ENCODE measurements at places on chromosomes 7 and 10.

DNA sequence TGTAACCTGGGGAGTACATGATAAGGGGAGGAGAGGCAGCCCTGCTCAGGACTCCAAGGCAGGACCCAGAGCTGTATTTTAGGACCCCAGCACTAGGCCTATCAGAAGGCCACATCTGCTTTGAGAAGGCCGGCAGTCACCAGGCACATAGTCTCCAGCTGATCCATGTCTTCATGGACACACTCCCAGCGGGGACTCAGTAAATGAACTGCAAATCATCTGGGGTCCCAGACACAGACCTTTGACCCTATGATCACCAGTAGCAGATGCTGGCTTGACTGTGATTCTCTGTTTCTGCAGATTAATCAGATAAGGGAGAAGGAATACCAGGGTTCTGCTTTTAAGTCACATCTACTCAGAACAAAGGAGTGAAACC lies 341.4 kb upstream of the PODXL start:
- no peak for DNase-seq

- DNase-seq = no peak
These were observed 56.2 kb upstream of the DPYSL4 start for GRCh38 chr10:132130286-132131265.

DNA sequence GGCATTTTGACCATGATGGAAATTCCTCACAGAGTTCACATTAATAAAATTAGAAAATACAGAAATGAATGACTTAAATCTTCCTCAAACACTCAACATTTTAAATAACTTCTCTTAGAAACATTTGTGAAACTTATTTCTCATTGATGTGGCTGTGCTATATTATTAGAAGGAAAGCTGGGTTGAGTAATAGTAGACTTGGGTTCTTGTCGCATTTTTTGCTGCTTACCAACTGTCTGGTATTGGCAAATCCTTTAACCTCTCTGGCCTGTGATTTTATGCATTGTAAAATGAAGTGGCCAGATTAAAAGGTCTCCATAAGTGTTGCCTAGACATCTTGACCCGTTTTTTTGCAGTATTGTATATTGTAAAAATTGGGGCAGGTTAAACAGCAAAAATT lies 66.5 kb downstream of the VPS50 start:
- DNase-seq = no peak

GRCh38 chr7:77940647-77941046 lies 142.1 kb downstream of the PHTF2 start:
- DNase-seq = peak; percentile 24

- DNase-seq = no peak
These were observed 94.5 kb downstream of the HIPK2 start for GRCh38 chr7:139683137-139683921.

- no peak for DNase-seq
These were observed 9.4 kb upstream of the ADO start for GRCh38 chr10:62795100-62795499.

- no peak for DNase-seq
These were observed 19.8 kb downstream of the PIK3AP1 start for GRCh38 chr10:96700374-96701099.

DNA sequence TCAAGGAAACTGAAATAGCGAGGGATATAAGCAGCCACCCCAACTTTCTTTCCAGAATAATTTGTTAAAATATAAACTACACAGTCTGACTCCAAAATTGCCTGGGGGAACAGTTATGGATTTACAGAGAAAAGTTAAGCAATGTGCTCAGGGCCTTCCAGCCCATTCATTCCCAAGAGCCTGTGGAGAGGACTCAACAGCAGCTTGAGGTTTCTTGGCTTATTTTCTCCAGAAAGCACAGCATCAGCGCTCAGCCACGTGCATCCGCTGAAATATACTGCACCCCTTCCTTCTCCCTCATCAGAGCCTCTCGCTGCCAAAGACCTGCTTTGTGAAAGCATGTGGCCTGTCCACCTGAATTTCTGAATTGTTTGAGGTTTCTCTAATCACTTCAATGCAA lies 375.2 kb upstream of the VWC2 start:
- DNase-seq = no peak

DNA sequence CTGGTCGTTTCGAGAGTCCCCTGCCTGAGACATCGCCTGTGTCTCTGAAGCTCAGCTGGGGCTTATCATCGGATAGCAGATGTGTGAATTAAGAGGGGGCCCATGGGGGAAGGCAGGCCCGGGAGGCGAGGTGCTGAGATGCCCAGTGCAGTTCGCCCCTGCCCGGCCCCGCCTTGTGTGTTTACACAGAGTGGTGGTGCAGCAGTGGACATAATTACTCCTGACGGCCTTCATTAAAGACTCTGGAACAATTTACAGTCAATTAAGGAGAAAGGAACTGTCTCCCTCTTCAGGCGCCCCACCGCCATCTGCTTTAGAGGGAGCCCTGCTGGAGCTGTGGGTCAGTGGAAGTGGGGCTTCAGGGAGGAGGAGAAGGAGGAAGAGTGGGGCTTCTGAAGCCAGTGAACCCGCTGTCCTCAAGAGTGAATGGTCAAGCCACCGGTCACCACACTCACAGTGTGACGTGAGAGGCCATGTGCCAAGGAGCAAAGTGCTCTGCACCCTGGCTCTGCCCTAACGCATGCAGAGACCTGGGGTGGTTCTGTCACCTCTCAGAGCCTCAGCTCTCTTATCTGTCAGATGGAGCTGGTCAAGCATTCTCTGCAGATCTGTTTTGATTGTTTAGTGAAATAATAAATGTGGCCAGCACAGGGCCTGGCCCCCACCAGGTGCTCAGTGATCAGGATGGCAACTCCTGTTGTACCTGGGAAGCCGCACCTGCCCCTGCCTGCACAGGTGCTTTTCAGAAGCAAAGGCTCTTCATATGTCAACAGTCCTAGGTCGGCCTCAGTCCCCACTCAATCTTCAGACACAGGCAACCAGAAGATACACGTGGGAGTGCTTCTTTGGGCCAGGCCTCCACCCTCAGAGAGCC lies 65.6 kb downstream of the CDH23 start:
- no peak for DNase-seq

DNA sequence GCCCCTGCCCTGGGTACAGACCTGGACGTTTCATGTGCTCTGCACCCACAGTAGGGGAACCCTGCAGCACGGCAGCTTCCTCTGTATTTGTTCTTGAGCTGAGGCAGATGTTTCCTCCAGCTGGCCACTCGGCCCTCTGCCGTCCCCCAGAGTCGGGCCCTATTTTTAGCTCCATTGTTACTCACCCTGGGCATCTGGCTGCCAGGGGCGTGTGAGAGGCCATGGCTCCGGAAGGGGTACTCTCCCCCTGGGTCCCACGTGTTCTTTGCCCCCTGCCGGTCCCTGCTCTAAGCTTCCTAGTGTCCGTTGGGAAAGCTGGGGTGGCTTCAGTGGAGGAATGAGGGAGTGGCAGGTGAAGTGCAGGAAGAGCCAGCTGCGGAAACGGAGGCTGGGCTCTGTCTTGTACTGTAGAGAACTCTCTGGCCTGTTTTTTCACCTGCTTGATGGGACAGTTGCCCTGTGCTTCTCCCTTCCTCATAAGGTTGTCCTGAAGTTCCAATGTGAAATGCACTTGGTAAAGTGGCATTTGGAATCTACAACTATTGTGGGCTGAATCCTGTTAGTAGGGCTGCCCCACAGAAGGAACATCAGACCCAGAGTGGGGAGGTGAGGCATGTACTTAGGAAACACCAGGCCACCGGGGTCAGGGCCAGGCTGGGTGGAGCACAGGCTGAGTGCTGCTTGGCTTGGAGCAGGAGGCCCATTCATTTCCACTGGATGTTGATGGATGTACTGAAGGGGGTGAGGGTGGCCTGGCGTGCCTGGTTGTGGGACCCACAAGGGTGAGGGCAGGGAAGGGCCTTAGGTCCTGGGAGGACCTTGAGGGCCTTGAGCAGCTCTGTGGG lies 30.6 kb downstream of the PALD1 start:
- no peak for DNase-seq

DNA sequence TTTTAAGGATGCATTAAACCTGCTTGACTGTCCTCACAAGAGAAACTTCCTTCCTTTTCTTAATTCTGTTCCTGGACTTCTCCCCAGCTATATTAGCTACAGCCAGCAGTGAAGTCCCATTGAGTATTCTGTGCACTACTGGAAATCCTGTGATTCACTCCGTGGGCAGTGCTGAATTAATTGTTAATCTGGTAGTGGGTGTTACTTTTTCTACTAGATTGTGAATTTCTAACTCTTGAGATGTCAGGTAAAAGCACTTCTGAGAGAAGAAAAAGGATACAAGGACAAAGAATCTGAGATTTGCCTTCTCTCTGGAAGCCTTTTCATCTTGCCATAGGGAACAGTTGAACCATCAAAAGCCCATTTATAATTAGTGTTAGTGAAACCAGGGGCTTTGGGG lies 33.9 kb downstream of the CYCS start:
- DNase-seq = no peak

- peak; percentile 52 for DNase-seq
These were observed 5.9 kb downstream of the KCP start for GRCh38 chr7:128904381-128905197.

DNA sequence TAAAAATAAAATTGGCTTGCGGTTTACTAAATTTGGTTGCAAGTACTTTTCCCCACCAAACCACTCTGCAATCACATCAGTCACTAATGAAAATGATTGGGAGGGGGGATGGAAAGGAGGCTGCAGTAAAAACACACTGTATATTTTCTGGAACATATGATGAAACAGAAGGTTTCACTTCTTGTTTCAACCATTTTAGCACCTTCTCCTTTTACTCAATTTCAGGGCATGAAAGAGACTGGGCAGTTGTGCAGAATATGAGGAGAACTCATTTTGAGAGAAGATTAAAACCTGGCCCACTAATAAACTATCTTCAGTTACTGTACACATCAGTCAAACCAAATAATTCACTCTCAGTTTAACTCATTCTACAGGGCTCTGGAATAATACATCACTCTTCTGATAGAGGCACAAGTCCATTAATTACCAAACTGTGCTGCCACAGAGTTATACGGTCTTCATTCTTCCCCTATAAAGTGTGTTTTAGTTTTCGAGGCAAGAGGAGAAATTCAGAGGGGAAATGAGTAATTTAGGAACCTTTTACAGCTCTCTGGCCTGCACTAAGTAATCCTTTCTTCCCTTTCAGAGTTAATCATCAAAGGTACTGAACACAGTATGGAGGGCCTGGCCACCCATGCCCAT lies 25.5 kb downstream of the JAZF1 start:
- no peak for DNase-seq

DNA sequence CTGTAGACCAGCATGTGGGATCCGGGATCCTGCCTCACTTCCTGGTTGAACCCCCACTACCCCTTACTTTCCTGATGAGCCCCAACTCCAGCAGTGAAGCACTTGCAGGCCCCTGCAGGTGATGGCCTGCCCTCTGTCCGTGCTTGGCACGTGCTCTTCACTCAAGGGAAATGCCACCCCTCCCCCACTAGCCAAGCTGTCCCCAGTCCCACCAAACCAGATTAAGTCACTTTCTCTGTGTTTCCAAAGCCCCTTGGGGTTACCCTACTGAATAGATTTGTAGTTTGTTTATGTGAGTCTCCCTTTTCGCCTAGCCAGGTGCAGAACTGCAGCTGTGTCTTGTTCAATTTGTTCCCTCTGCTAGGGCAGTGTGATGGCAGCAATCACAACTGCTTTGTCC lies 121.7 kb downstream of the WDFY4 start:
- DNase-seq = no peak

- no peak for DNase-seq
These were observed 104.3 kb downstream of the TRIM24 start for GRCh38 chr7:138564365-138564764.

- DNase-seq = no peak
These were observed 557 bp downstream of the TMEM120A start for GRCh38 chr7:75993689-75994387.

DNA sequence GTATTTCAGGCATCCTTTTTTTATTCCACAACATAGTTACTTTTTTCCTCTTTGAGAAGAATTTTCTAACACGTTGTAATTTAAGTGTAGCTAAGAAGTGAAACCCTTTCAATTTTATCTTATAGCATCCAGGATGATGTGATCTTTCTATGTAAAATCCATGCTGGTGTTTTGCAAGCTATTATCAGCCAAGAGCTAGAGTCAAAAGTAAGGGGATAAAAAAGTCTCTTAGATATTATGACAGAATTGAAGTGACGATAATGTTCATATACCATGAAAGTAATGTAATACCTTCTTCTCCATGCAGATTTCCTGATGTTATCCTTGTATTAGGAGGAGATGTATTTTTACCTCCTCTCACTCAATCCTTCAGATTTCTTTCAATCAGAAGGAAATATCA lies 64.2 kb upstream of the MBL2 start:
- no peak for DNase-seq

DNA sequence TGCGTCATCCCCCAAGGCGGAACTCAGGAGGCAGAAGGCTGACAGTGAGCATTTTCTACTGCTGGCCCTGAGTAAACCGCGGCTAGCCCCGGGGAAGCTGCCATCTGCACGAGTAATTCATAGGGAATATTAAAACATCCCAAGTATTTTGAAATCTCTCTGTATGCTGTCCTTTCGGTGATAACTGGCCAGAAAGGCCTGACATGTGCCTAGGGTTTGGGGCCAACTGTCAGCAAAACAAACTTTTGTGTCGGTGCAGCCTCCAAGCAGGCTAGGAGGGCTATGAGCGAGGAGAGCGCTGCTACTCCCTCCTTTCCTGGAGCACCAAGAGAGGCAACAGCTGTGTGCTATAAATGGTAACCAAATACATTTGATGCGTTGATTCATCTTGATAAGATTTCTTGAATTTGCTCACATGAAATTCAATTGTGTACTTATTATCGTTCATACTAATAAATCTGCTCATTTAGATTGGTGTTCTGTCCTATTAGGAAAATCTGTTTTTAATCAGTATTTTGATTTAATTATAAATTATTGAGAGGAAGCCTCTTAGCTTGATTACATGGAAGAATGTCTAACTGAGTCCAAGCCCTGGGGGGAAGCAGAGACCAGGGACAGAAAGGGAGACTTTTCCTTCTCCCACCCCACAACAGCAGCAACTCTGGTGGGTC lies 124.4 kb upstream of the NPS start:
- DNase-seq = no peak

DNA sequence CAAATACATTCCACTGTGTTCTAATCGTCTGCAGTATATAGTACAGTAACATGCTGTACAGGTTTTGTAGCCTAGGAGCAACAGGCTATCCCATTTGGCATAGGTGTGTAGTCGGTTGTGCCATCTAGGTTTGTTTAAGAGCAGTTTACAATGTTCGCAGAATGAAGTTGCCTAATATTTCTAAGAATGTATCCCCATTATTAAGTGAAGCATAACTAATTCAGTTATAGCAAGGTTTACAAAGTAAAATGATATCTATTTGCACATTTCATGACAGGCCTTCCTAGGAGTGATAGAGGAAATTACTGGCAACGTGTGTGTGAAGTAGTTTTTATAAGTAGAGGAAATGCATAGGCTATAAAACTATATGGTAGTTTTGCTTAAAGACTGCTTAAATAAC lies 4.0 kb downstream of the CREM start:
- DNase-seq = no peak

DNA sequence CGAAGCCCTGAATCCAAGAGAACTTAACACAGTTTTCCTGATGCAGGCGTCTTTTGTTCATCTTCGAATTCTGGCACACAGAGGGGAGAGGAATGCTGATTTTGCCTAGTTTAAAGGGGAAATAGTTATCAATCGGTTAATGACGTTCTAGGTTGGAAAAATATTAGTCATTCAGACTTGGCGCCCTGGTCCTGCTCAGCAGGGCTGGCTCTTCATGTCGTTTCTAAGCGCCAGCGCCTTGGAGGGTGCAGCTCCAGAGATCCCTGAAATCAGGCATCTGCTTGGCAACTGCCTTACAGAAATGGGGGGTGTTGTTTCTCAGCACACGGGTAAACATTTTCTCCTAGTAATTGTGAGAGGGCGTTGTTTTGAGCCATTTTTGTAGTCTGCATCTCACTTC lies 1.3 kb upstream of the PRTFDC1 start:
- DNase-seq = no peak
